ENCODE measurements at places on chromosomes 5 and 9.

GRCh38 chr5:55636683-55637082 lies 75.4 kb downstream of the SLC38A9 start:
- DNase-seq: no peak

DNA sequence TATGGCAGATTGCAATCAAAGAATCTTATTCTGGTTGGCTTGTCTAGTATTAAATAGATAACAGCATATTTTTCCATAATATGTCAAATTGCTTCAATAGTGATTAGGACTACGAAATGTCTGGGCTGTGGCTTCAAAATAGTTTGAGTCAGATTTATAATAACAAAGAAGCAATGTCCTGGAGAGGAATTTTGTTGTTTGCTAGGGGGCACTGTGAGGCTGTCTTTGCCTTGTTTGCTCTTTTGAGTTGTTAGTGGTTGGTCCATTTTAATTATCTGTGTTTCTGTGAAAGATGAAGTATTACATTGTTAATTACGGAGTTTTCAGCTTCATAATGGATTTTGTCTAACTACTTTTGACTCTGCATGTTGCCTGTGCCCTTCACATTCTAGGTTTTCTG lies 713.6 kb downstream of the TLE4 start:
- no peak for DNase-seq

DNA sequence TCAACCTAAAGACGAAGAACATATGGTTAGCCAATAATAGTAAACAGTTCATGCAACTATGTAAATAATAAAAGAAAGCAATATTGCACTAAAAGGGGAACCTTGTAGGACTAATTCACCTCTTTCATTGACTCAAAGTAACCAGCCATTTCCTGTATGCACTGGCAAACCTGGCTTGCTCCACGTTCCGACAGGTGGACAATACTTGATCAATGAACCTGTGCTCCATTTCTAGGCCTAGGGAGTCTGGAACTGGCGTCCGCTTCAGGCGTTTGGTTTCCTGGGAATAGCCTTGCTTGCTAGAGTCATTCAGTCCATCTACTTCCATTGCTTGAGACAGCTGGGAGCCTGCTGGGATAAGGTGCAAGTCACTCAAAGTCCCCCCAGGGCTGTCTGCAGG lies 41.6 kb downstream of the PTAR1 start:
- DNase-seq: no peak

DNA sequence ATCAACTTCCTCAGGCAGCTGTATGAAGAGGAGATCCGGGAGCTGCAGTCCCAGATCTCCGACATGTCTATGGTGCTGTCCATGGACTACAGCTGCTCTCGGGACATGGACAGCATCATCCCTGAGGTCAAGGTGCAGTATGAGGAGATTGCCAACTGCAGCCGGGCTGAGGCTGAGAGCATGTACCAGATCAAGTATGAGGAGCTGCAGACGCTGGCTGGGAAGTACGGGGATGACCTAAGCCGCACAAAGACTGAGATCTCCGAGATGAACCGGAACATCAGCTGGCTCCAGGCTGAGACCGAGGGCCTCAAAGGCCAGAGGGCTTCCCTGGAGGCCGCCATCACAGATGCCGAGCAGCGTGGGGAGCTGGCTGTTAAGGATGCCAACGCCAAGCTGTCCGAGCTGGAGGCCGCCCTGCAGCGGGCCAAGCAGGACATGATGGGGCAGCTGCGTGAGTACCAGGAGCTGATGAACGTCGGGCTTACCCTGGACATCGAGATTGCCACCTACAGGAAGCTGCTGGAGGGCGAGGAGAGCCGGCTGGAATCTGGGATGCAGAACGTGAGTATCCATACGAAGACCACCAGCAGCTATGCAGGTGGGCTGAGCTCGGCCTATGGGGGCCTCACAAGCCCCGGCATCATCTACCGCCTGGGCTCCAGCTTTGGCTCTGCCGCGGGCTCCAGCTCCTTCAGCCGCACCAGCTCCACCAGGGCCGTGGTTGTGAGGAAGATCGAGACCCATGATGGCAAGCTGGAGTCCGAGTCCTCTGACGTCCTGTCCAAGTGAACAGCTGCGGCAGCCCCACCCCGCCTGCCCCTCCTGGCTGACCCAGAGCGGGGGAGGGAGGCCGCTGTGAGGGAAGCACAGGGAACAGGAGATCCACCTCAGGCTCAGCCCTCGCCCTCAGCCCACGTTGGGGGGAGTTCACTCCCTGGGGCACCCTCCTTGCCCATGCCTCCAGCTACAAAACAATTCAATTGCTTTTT lies 84.0 kb downstream of the SEC61B start:
- DNase-seq: no peak

GRCh38 chr5:57822651-57823050 lies 340.0 kb upstream of the ACTBL2 start:
- no peak for DNase-seq

GRCh38 chr5:150261231-150261630 lies 28.3 kb downstream of the CAMK2A start:
- no peak for DNase-seq

- no peak for DNase-seq
Observed at GRCh38 chr5:169615561-169615960, 21.5 kb upstream of the DOCK2 start.

GRCh38 chr9:89483592-89484474 lies 14.1 kb downstream of the SEMA4D start:
- DNase-seq: peak; percentile 77

DNA sequence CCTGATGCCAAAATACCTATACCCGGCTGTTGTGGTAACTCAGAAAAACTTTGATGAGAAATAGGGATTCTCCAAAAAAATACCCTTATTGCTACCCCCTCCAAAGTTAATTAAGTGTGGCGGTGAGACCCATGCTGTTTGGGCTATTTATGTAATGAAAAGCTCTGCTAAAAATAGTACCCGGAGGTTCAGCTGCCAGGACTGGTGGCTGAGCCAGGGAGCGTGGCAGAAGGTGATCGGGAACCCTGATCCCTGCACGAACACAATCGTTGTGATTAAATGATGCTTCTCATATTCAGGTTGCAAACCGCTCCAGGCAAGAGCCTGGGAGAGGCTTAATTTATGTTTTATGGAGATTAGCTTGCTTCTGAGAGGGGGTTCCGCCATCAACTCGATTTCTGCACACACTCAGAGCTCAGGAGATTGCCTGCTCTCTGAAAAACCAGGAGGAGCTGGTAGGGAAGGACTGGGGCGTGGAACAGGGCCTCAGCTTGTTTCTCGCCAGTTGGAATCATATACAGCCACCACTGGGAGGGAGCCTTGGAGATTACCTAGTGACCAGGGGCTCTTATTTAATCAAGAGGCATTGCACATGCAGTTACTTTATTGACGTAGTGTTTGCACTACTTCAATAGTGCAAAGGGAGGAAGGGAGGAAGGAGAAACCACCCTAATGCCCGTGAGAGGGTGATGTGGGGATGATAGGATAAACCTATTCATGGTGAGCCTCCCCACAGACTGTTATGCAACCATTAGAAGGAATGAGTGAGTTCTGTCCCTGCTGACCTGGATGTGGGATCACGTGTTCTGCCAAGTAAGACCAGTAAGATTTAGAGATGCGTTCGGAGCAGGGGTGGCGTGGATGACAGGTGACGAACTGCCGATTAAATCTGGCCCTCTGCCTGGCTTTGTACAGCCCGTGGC lies 23.4 kb downstream of the HRH2 start:
- DNase-seq: no peak

GRCh38 chr5:143488381-143488780 lies 84.9 kb upstream of the NR3C1 start:
- no peak for DNase-seq

- DNase-seq: no peak
Observed at GRCh38 chr9:1708219-1708618, 306.9 kb upstream of the SMARCA2 start.

DNA sequence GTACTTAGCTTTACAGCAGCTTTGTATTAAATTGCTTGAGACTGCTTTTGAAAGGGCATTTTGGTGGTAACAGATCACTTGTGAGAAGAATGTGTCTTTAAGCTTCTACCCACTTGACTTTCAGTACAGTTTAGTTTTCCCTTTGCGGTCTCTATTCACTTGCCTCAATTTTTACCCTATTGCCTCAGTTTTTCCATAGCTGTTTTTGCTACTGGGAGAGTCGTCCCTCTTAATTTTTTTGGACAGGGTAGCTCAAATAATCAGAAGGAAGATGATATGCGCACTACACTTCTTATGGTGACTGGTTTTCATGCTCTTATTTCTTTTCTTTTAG lies 18.8 kb downstream of the UGCG start:
- no peak for DNase-seq

GRCh38 chr5:10534561-10535530 lies 29.0 kb upstream of the ANKRD33B start:
- no peak for DNase-seq

GRCh38 chr5:2960294-2960693 lies 208.8 kb upstream of the IRX2 start:
- DNase-seq: no peak

DNA sequence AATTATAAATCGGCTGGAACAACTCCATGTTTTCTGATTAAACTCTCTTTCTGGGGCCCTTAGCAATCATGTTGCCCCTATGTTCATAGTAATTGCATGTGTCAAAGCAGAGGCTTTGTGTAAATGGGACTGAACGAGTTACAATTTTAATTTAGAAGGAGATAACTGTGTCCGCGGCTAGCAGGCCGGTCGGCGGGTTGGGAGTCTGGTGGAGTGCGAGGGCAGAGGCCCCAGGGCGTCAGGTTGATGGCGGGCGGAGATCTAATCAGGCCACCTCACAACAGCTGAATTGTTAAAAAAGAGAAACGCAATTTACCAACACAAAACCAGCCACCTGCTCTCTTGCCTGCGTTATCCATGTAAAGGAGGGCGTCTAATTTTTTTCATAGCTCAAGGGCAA lies 134.9 kb upstream of the LPCAT1 start:
- no peak for DNase-seq

GRCh38 chr9:101727612-101728524 lies 10.6 kb downstream of the GRIN3A start:
- peak; percentile 12 for DNase-seq

DNA sequence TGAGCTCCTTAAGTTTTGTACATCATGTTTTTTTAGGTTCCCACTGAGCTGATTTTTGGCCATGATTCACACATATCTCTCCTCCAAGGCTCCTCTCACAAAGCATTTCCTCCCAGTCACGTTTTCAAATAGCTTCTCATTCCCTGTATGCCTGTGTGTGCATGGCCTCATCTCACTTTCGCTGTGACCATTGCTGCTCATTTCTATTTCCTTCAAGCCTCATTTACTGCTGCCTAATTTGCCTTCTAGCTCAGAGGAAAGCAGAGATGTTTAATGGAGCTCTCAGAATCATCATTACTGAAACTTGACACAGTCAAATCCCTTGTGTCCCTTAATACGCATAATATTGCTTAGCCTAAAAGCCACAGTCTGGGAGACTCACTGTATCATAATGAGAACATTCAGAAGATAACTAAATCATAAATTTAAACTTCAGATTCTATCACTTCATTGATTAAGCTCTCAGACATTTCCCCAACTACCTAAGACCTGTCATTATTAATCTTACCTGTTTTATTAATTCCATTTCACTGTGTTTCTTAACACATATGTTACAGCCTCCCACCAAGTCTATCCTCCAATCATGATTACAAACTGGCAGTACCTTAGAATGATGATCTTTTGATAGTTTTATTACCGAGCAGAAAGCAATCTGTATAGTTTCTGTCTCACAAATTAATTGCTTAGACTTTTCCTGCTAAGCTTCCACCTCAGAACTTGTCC lies 278.3 kb upstream of the PTGER4 start:
- no peak for DNase-seq

DNA sequence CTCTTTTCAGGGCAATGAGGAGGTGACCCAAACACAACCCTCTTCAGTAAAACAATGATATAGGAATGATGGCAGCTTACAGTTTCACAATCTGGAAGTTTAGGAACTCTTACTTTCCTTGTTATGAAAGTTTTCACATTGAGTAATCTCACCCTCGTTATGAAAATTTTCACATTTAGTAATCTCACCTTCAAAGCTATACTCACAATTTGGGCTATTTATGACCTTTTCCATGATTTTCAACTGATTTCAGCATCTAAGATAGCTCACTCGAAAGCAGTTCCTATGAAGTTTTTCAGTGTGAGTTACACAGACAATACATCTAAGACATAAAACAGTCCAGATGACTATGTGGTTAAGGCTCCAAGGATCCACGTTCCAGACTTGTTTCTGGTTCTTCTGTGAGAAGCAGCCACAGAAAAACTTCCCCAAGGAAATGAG lies 57.1 kb downstream of the FOXD1 start:
- no peak for DNase-seq

DNA sequence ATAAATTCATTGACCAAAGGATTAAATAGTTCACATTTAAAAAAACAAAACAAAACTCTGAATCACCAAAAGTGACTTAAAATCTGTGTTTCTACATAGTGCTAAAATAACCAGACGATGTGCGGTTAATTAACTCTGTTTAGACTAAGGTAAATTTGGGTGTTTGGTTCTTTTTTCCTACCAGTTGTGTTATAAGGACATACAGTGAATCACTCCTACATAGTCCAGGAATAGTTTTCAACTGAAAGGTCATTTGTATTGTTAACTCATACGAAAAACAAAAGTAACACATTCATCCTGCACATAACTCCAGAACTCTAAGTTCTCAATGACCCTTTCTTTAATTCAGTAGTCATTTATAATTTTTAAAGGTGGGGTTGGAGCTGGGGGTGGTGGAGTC lies 203.7 kb downstream of the GLIS3 start:
- no peak for DNase-seq

- no peak for DNase-seq
Observed at GRCh38 chr5:71789746-71790145, 70.7 kb downstream of the CARTPT start.

GRCh38 chr9:75033791-75034473 lies 5.8 kb upstream of the CARNMT1 start:
- no peak for DNase-seq

DNA sequence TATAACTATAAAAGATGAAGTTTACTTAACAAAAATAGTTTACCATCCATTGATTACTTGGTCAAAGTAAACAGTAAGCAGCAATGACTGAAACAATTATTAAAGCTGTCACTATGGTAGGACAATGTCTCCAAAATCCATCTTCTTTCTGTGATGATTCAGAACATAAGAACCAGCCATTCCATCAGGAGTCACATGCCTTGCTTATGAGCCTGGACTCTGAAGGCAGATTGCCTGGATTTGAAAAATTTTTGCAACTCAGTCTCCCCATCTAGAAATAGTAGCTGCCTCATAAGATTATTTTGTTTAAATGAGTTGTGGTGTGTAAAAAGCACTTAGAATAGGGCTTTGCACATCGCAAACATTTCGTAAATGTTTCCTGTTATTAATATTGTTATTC lies 136.2 kb downstream of the LIFR start:
- no peak for DNase-seq

- no peak for DNase-seq
Observed at GRCh38 chr5:137312011-137312410, 187.1 kb downstream of the SPOCK1 start.

All from germinal center (tissue), 1 donor.